H7 (cell line): ENCODE measurements at places on chromosomes 4 and X.

DNA sequence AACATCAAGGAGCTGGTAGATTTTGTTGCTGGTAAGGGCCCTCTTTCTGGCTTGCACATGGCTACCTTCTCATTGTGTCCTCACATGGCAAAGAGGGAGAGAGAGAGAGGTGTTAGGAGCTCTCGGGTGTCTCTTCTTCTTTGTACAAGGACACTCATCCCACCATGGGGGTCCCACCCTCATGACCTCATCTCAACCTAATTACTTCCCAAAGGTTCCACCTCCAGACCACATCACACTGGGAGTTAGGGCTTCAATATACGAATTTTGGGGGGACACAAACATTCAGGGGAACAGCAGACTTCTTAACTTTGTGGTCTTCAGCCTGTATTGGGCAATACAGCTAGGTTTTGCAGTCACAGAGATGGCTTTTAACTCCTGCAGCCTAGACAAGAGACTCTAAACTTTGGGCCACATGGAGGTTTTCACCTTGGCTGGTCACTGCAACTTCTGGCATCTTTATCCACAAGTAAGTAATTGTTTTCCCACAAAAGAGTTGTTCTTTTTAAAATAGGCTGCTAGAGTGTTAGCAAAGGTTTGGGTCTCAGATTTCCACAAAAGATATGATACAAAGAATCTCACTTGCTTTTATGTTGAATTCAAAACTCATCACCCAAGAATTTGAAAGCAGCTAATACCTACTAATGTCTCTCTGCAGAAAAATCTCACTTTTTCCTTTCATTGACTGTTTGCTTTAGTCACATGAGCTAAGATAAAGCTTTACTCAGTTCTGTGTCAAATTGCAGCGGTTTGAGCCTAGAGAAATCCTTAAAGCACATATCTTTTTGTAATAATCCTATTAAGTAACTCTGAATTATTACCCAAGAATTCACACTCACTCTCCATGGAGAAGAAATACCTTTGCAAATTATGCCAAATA, 39.6 kb upstream of the BBS12 start:
- no peak for DNase-seq

GRCh38 chr4:55125087-55125721, at the start of gene KDR:
KDR (minus strand) TSS chr4:55125595; CDS start chr4:55125293, 302 bp downstream.
- peak; percentile 95 for DNase-seq

- DNase-seq = no peak
Observed at GRCh38 chr4:157226601-157227000, 6.1 kb downstream of the GRIA2 start.

DNA sequence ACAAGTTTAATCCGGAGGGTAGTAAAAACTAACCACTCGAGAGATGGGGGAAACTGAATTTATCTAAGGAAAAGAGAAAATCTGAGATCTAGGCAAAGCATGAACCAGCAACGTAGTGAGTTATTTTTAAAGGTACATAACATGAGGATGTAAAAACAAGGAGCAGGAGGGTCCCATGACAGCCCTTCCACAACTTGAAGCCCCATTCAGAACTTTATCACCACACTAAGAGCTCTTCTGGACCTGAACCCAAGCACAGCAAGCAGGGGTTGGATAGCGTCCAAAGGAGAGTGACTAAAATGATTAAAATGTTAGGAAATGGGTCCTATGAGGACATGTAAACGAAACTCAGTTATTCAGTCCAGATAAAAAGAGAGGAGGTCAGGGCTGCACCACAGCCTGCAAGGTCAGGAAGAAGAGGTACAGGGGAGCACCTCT, 16.2 kb downstream of the SH3RF1 start:
- DNase-seq = no peak

GRCh38 chr4:13907255-13907751, 279.8 kb upstream of the BOD1L1 start:
- DNase-seq = no peak

GRCh38 chrX:49247916-49248811, 12.9 kb downstream of the CCDC22 start:
- peak; percentile 34 for DNase-seq

- DNase-seq = no peak
Observed at GRCh38 chrX:19554786-19555185, 39.5 kb upstream of the MAP3K15 start.

DNA sequence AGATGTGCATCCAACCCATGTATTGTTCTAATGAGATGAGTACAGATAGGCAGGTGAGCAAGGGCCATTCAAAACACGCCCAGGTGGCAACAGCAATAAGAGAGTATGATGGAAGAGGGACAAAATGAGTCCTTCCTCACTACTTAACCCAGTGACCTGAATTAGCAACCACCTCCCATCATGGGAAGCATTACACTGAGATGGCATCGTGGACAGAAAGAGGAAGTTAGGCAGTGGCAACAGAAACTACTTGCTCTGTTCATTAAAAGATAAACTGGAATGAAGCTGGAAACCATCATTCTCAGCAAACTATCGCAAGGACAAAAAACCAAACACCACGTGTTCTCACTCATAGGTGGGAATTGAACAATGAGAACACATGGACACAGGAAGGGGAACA, 17.2 kb downstream of the RXFP1 start:
- no peak for DNase-seq

- peak; percentile 19 for DNase-seq
Observed at GRCh38 chr4:121998024-121998423, 46.2 kb upstream of the TRPC3 start.

DNA sequence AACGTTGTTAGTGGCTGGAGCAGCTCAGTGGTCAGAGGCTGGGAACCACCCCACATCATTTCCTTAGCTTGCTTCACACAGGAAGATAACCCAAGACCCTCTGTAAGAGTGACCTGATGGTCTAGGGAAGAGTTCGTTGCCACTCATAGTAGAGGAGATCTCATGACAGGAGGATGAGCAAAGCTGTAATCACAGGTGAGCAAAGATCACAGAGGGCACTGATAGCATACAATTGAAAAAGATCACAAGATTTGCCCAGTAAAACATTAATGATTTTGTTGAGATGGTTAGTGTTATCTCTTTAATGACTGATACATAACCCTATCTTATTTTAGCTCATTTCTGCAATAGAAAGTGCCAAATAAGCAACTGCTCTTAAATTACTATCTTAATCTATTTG, 44.1 kb downstream of the LARP7 start:
- DNase-seq = no peak

GRCh38 chr4:144355811-144356757, 215.6 kb upstream of the GYPA start:
- peak; percentile 1 for DNase-seq

DNA sequence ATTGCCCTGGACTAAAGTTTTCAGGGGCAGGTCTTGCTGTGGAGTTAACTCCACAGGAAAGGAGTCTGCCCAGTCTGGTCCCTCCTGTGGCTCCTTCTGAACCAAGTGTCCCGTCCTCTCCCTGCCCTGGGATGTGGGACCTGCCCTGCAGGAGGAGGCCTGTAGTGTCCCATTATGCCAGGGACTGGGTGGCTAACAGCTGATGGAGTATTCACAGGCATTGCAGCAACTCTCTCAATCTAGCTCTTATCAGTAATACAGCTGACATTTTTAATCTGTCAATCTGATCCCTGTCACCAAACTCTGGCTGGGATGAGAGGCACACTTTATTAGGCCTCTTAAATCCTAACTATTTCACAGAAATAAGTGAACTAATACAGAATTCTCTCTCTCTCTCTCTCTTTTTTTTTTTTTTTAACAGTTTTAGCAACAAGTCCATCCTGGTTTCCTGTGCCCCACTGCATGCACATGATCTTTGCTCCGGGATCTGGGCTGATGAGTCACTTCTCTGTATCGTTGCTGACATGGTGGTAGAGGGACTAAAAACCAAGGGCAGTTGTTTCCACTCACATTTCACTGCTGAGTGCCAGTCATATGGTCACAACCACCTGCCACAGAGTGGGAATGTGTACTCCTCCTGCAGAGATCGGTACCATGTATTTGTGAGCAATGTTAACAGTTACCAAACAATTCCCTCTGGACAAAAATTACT, 39.1 kb downstream of the HAND2 start:
- DNase-seq = no peak
